Mesothelial cell of epicardium (in vitro differentiated cells): ENCODE measurements at places on chromosomes 7 and 10.
A peak's percentile ranks its signal among the peaks of the same experiment; 100 is the strongest.

DNA sequence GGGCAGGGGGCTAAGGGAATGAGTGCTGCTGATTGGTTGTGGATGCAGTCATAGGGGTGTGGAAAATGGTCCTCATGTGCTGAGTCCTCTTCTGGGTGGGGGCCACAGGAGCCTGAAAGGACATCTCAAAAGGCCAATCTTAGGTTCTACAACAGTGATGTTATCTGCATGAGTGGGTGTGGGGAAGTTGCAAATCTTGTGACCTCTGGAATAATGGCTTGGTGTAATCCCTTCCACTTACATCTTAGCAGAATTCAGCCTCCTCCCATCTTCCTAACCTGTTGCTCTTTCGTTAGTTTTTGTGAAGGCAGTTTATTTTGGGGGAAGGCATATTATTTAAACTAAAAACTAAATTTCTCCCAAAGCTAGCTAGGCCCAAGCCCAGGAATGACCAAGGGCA is 42.0 kb upstream of the OIT3 start:
- no peak overlapping the region for H3K4me3 ChIP-seq
- peaks cover 35% of the 10 kb centered on the region for H3K36me3 ChIP-seq
- H3K27me3 ChIP-seq: no peaks in the 10 kb centered on the region
- no peak overlapping the region for H3K27ac ChIP-seq
- DNase-seq: no peak
- no peaks in the 10 kb centered on the region for H3K4me1 ChIP-seq

- peaks cover 68% of the 10 kb centered on the region for H3K36me3 ChIP-seq
- H3K27ac ChIP-seq: peak overlapping the region; percentile 65
- H3K4me1 ChIP-seq: peaks cover 27% of the 10 kb centered on the region
- H3K27me3 ChIP-seq: no peaks in the 10 kb centered on the region
- no peak for DNase-seq
Measured at GRCh38 chr10:29470355-29470705, 164.4 kb downstream of the SVIL start.

- H3K27me3 ChIP-seq: peaks cover 4% of the 10 kb centered on the region
- no peak for DNase-seq
- H3K36me3 ChIP-seq: no peaks in the 10 kb centered on the region
- H3K27ac ChIP-seq: no peak overlapping the region
- no peak overlapping the region for H3K4me3 ChIP-seq
Measured at GRCh38 chr10:44465401-44466115, 80.7 kb upstream of the CXCL12 start.

GRCh38 chr10:10589540-10590303 is 427.9 kb upstream of the CELF2 start:
- no peak overlapping the region for H3K4me3 ChIP-seq
- no peaks in the 10 kb centered on the region for H3K36me3 ChIP-seq
- H3K4me1 ChIP-seq: peaks cover 31% of the 10 kb centered on the region

DNA sequence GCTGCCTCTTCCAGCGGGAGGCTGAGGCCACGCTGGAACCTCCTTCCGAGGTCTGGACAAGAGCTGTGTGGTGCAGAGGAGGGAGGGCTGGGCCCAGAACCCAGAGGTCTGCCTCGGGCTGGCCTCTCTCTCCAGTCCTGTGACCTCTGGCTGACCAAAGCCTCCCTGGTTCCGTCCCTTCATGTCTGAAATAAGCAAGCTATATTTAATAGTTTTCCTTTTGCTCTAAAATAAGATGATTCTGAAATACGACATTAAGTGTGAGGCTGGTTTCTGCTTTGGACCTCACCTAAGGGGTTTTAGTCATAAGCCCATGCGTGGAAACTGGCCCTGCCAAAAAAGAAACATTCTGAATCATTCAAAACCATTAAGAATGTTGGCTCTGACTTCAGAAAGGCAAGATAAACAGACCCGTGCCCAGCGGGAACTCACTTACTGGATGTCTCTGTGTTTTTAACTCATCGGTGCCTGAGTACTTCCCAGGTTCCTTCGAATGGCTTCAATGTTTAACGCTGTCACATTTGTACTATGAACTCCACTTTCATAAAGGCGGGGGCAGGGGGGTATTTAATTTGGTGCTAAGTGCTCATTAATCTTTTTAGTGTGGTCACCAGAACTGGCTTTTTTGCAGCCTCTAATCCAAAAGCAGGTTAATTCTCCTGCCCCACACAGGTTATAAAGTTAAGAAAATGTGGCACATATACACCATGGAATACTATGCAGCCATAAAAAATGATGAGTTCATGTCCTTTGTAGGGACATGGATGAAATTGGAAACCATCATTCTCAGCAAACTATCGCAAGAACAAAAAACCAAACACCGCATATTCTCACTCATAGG is 157.5 kb upstream of the KLF14 start:
- DNase-seq: no peak
- peaks cover 4% of the 10 kb centered on the region for H3K4me1 ChIP-seq
- H3K27me3 ChIP-seq: no peaks in the 10 kb centered on the region
- H3K4me3 ChIP-seq: no peak overlapping the region
- no peaks in the 10 kb centered on the region for H3K36me3 ChIP-seq

DNA sequence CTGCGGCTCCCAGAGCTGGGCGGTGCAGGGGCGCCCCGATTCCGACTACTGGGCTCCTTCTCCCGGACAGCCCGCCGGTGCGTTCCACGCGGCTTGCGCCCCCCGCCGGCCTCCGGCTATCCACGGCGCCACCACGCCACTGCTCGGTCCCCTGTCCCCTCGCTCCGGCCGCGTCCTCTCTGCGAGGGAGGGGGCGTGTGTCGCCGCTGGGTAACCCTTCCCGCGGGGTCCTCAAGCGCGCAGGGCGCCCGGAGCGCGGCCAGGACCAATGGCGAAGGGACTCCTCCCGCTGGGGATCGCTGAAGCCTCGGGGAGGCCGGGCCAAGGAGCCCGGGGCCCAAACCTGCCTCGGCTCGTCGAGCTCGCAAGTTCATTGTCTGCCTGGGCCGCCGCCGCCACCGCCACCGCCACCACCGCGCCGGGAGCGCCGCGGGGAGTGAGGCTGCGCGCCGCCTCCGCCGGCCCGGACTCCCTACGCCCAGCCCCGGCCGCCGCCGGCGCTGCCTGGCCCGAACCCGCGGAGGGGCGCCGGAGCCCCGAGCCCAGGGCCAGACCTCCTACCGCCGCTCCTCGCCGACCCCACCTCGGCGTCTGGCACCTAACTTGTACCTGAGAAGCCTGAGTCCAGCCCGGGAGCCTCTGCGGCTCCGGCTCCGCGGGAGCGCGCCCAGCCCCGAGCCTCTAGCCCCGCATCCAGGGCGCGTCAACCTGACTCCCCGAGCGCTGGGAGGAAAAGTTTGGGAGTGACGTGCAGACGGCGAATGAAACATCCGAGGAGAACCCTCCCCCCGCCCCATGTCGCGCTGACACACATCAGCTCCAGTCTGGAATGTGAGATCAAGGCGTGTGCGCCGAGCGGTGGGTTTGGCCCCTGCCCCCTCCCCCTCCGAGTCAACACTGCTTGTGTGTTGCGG is at the start of gene CHST15:
TSS of gene CHST15 (minus strand) at position 739 of the 914 bp plus-strand sequence. CDS start 47,386 bp downstream, outside the sequence.
- H3K36me3 ChIP-seq: no peaks in the 10 kb centered on the region
- H3K27me3 ChIP-seq: peaks cover 23% of the 10 kb centered on the region
- peak; percentile 43 for DNase-seq
- H3K4me3 ChIP-seq: peak within 1 kb of the TSS; percentile 76
- H3K4me1 ChIP-seq: peaks cover 41% of the 10 kb centered on the region

GRCh38 chr10:115093776-115094408 is 727 bp downstream of the ATRNL1 start:
- no peaks in the 10 kb centered on the region for H3K36me3 ChIP-seq
- H3K27me3 ChIP-seq: peaks cover 34% of the 10 kb centered on the region
- peak; percentile 21 for DNase-seq
- no peak overlapping the region for H3K27ac ChIP-seq

GRCh38 chr7:6272481-6273323 is at the start of gene CYTH3:
Gene CYTH3 (minus strand): TSS chr7:6272624. CDS start chr7:6272507, 117 bp downstream.
- no peaks in the 10 kb centered on the region for H3K27me3 ChIP-seq
- peaks cover 65% of the 10 kb centered on the region for H3K4me1 ChIP-seq
- no peaks in the 10 kb centered on the region for H3K36me3 ChIP-seq
- H3K27ac ChIP-seq: peak within 1 kb of the TSS; percentile 93
